ENCODE measurements at places on chromosomes 16 and 17.

GRCh38 chr17:47204722-47205418 lies 4.3 kb upstream of the MYL4 start:
- peak; percentile 30 for DNase-seq

- DNase-seq: no peak
Measured at GRCh38 chr16:26442321-26442720, 624.4 kb upstream of the C16orf82 start.

DNA sequence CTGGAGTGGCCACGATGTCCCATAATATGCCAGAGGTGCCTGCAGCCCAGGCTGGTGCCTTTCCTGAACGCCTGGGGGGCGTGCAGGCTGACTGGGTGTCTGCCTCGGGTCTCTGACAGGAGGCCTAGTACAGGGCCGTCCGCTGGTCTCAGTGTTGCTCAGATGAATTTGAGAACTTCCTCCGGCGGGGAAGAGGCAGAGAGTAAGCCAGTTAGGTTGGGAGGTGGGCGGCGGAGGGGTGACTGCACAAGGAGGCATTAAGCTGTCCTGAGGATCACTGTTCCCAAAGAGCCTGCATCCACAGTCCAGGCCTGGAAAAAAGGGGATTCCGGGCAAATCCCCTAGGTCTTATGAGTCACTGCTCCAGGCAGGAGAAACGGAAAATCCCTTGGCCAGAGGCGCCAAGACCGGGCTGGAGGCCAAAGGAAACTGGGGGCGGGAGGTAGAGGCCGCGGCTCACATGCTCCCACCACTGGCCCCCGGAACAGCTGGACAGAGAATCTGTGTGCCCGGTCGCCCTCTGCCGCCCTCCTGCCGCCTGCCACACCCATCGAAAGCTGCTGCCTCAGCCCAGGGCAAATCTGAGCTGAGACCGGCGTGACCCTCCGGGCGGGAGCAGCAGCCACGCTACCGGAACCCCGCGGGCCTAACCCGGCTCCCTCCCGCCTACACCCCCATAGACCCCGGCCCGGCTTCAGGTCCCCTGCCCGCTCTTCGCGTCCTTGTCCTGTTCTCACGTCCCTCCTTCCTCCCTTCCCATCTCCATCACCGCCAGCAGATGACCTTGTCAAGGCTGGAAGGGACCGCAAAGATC lies 1.2 kb downstream of the TRIM47 start:
- DNase-seq: peak; percentile 62

GRCh38 chr17:28950017-28950751 lies 1.1 kb downstream of the PHF12 start:
- peak; percentile 69 for DNase-seq

DNA sequence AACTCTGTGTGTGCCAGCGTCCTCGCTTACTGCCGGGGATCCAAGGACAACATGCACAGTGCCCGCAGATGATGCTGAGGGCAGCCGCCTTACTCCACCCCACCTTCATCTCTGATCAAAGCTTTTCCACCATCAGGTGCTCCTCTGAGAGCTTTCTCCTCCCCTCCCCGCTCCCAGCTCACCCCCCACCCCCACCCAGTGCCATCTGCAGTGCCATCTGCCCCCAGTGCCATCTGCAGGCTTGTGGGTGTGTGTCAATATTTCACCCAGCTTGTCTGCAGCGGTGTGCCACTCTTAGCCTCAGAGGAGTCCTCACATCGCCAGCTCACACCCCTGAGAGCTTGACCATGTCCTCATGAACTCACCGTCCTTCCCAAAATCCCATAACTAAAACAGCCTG lies 98.2 kb upstream of the NOL11 start:
- DNase-seq: no peak

GRCh38 chr17:909642-910323 lies 69.8 kb downstream of the NXN start:
- DNase-seq: no peak

- DNase-seq: no peak
Measured at GRCh38 chr17:60363700-60364405, 28.1 kb downstream of the USP32 start.

DNA sequence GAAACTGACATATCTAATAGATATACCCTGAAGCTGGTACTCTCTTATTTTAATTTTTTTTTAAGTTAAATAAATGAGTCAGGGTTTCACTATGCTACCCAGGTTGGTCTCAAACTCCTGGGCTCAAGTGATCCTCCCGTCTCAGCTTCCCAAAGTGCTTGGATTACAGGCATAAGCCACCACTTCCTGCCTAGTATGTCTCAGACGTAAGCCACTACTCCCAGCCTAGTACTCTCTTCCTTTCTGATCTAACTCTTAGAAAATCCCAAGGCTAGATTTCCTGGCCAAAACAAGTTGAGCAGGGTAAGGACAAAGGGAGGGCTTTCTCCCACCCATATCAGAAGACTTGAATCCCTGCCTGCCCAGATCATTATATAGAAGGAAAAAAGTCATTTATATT lies 33.7 kb downstream of the HOXB1 start:
- no peak for DNase-seq

DNA sequence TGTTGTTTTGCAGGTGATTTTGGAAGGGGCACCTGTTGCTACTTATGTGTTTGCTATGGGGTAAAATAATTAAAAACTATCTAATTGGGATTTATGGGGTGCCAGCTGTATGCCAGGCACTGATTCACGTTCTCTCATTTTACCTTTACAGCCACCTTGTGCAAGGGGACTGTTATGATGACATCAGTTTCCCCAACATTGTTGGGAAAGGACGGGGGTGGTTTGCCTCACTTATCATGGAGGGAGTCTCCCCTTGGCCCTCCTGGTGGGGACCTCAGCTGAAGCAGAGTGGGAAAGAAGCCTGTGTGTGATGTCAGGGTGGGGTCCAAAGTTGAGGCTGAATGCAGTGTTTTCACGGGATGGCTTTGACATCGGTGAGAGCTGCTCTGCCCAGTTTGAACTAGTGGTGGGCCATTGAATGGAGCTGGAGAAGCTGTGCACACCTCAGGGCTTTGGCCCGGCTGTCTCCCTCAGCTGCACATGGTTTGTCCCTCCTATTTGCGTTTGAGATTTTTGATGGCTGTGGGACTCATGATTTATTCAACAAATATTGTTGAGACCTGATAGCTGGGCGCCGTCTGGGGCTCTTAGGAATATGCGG lies 36.1 kb downstream of the CMIP start:
- no peak for DNase-seq

GRCh38 chr16:50351116-50351515 lies 17.7 kb downstream of the BRD7 start:
- no peak for DNase-seq

GRCh38 chr17:7620835-7621234 lies 6.1 kb upstream of the FXR2 start:
- no peak for DNase-seq

GRCh38 chr17:73404246-73404645 lies 92.4 kb upstream of the CDC42EP4 start:
- no peak for DNase-seq

GRCh38 chr16:4184038-4184702 lies 57.7 kb downstream of the SRL start:
- no peak for DNase-seq

DNA sequence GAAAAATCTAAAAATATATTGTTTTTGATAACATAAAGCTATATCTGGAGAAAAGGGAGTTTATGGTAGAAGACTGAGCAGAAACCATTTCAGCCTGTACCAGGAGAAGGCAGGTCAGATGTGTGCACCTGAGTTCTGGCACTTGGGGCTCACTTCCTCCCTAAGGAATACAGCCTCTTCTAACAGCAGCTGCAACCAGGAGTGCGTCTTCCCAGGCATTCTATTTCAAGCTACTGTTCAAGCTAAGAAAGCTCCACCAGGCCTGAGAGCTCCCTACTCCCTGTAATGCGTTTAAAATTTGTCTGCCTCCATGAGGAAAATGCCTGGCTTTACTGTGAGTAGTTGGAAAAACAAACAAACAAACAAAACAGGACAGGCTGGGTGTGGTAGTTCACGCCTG lies 96.1 kb downstream of the ZNF778 start:
- no peak for DNase-seq

- DNase-seq: no peak
Measured at GRCh38 chr16:85202631-85203461, 90.6 kb upstream of the CIBAR2 start.

GRCh38 chr16:27641260-27641659 lies 91.3 kb downstream of the KATNIP start:
- no peak for DNase-seq

DNA sequence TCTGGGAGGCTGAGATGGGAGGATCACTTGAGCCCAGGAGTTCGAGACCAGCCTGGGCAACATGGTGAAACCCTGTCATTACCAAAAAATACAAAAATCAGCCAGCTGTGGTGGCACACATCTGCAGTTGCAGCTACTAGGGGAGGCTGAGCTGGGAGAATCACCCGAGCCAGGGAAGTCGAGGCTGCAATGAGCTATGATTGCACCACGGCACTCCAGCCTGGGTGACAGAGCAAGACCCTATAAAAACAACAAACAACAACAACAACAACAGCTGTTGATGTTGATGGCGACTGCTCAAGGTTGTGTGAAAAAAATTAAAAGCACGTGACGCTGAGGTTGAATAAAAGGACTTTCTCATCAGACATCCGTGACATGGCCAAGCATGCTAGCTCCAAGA lies 40.8 kb upstream of the CIBAR2 start:
- DNase-seq: no peak

- peak; percentile 86 for DNase-seq
Measured at GRCh38 chr17:40563220-40564052, 1.8 kb downstream of the CCR7 start.

GRCh38 chr17:14755002-14755401 lies 454.1 kb downstream of the HS3ST3B1 start:
- DNase-seq: no peak
